ENCODE measurements at places on chromosomes 7 and 10. TPM values are rescaled to one million over a fixed set of nuclear protein-coding genes. Genes with fewer than 3 reads are reported as not detected.

Gene TAS2R41
- not detected for total RNA-seq

Gene TBC1D12
- 5.1 TPM for total RNA-seq

GRCh38 chr7:7705318-7705717 is 13.1 kb downstream of the RPA3 start:
- DNase-seq: no peak

DNA sequence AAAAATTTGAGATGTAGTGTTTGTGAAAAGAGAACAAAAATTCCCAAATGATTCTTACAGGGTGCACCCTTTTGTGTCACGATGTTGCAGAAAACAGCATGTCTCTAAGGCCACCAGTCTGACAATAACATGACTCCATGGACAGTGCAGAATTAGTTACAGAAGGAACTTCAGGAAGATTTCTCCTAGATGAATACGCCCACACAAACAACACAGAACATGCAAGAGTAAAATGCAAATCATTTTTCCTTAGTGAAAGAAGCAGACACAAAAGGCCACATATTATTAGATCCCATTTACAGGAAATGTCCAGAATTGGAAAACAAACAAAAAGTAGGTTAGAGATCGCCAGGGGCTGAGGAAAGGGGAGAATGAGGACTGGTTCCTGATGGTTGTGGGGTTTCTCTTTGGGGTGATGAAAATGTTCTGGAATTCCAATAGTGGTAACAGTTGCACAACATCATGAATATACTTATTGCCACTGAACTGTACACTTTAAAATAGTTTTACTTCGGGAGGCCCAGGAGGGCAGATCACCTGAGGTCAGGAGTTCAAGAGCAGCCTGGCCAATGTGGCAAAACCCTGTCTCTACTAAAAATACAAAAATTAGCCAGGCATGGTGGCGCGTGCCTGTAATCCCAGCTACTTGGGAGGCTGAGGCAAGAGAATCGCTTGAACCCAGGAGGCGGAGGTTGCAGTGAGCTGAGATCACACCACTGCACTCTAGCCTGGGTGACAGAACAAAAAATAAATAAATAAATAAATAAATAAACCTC is 10.2 kb downstream of the ZC3HAV1 start:
- no peak for DNase-seq

DNA sequence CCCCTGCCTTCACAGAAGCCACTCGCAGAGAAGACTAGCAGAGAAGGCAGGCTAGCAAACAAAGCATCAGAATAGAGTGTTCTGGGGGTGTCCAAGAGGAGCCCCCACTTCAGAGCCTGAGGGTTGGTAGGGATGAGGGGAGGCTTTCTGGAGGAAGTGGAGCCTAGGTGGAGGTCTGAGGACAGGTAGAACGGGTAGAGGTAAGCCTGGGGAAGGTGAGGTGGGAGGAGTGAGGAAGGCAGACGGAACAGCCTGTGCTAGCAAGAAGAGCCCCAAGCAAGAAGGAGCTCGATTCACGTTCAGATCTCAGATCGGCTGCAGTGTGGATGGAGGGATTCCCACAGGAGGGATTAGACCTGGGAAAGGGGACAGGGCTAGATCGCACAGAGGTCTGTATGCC is 66.0 kb upstream of the DUSP5 start:
- DNase-seq: no peak

- peak; percentile 98 for DNase-seq
These were observed 52.3 kb downstream of the HECW1 start for GRCh38 chr7:43164757-43165156.
